ENCODE measurements at places on chromosomes 3 and 15.

DNA sequence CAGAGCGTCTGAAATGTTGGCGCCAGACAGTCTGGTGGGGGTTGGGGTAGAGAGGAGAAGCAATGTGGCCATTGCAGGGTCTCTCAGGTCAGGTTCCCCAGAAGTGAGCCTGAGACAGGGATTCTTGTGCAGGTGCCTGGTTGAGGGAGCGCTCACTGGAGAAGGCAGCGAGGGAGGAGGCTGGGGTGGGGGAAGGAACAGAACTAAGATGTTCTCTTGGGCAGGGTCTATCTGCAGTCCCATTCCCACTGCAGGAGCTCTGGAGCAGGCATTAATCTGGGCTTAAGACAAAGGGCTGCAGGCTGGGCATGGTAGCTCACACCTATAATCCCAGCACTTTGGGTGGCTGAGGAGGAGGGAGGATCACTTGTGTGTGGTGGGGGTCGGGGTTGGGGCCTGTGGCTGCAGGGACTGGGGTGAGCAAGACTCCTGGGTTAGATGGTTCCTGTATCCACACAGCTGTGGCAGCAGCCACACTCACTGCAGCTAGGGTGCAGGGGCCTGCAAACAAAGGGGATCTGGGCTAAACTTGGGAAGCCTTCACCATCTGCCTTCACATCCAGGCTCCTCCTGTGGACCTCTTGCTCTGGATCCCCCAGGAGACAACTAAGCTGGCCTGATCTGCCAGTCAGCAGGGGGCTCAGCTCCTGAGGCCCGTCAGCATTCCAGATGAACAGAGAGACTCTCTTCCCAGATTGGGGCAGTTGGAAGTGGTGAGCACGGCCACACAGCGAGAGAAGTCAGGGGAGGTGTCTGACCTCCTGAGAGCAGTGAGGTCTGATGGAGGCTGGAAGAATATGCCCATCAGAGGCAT lies 172.5 kb downstream of the ABHD5 start:
- no peak for DNase-seq

- DNase-seq = no peak
Observed at GRCh38 chr15:69476704-69477473, 24.3 kb downstream of the RPLP1 start.

DNA sequence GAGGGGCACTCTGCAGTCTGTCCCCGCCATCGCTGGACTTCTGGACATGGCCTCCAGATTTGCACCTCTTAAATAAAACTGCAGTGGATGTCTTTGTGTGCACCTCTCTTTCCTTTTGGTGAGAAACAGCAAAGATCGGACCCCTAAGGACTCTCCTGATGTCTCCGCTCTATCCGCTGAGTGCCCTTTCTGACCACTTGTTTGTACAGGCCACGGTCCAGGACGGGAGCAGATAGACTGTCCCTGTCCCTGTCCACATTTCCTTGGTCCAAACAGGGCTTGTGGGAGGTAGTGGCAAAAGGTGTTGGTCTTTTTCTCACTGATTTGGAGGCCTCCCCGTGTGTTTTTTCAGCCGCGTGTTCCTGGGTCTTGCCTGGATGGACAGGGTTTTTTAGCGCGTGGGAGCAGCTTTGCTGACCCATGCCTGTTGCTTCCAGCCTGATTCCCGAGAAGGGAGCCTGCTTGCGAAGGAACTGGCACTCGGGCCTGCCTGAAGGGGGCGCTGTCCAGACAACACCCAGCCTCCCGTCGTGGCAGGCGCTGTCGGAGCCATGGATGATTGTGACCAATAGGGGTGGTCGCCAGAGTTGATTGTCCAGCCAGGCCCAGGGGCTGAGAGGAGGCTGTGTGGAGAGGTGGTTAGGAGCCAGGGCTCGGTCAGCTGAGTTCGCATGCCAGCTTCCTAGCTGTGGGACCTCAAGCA lies 13.2 kb upstream of the STAB1 start:
- no peak for DNase-seq

- no peak for DNase-seq
Observed at GRCh38 chr3:94173673-94174434, 111.0 kb downstream of the NSUN3 start.

DNA sequence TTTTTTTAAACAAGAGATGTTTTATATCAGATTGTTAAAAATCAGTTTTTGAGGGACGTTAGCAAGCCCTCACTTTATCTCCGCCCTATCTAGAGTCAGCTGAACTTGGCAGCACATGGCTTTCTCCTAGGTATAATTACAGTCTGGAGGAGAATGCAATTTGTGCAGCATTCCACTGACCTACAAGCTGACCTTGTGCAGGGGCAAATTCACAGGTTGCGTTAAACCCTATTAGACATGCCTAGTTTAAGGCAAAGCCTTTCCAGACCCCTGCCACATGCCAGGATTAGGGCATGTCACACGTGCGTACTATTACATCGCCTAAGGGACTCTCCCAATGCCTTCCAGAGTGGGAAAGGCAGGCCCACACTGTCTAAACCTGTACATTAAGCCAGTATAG lies 224.0 kb downstream of the GREM1 start:
- DNase-seq = no peak

DNA sequence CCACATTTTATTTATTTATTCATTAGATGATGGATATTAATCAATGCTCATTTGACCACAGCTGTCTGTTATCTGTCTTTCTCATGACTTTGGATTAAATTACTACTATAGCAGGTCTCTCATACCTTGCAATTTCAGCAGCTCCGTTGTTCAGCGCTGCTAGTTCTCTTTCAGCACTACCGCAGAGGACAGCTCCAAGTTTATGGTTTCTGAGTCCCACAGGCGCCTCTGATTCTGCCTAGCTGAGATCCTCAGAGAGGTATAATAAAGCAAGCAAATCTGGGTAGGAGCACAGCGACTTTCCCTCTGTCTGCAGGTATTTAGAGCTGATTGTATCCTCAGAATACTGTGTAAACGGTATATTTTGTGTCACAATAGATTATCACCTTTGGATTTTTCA lies 204.9 kb downstream of the CNTN4 start:
- no peak for DNase-seq

DNA sequence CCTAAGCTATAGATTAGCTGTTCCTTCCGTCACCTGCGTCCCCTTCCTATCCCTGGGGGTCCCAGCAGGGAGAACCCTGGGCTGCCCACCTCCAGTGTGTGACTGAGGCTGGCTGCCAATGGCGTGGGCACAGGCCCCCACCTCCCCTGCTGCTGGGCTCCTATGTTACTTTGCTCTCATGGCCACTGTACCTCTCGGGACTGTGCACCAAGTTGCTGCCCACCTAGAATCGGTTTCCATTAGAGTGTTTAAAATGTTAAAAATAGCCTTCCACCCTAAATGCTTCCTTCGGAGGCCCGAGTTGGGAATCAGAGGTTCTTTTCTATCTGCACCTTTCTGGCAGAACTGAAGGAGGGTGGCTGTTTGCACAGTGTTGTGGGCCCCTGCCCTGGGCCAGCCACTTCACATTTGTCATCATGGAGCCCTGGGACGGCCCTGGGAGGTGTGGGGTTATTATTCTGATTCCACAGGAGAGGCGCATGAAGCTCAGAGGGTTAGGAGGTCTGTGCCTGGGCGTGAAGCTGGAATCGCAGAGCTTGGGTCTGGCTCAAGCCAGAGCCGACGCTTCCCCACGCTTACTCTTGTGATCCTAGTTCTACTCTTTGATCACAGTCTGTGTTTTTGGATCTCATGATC lies 29.1 kb downstream of the IRAK2 start:
- DNase-seq = no peak

GRCh38 chr3:12234192-12234591 lies 54.7 kb upstream of the PPARG start:
- DNase-seq = no peak

DNA sequence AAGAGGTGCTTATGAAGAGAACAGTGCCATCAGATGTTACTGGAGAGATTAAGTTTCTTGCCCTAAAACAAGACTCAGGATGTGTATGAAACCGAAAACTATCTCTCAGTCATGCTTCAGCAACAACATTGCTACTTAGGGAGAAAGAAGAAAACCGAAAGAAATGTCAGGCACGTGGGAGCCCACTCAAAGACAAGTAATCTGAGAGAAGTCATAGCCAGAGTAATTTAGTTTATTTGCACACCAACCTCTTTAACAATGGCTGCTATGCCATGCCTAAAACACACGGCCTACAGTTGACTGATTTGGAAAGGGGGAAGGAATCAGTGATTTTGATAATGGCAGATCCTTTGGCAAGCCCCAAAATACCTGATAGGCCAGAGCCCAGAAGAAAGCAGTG lies 162.9 kb downstream of the TIGIT start:
- no peak for DNase-seq

- DNase-seq = no peak
Observed at GRCh38 chr15:101494251-101494796, 4.8 kb upstream of the PCSK6 start.

DNA sequence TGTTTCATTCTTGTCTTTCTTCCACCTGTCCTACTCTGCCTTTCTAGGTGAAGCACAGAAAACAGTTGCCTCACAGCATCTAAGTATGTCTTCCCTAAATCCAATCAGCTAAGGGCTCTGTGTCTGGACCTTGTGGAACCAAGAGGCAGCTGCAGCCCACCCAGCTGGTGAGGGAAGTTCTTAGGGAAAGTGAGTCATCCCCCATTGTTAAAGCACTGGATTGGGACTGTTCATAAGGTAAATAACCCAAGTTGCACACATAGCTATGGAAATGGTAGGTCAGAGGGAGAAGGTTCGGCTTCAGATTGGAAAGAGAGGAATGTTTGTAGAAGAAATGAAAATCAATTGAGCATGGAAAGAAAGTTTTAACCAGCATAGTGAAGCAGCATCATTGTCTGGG lies 18.0 kb upstream of the ARNT2 start:
- DNase-seq = no peak

DNA sequence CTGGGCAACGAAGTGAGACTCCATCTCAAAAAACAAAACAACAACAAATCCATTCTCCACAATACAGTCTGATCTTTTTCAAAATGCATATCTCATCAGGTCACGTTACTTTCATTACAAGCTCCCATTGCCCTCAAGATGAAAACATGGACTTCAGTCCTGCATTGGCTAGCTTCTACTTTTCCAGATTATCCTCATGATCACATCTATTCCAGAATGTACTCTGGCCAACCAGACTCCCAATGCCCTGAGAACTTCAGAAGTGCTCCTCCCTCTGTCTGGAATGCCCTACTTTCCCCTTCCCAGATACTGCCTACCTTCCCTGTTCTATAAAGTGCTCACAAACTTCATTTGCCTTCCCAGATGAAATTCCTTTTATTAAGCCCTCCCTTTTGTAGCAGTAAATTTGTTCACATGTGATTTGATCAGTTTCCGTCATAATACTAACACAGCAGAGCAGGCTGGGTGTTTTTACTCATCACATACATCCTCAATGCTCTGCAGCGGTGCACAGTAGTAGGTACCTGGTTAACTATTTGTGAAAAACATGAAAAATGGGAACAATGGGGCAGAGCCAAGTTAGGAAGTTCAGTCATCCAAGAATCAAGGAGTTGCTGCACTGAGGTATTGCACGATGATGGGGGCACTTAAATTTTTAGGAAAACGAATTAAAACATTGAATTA lies 5.3 kb downstream of the RPL22L1 start:
- DNase-seq = no peak

- no peak for DNase-seq
Observed at GRCh38 chr3:43892526-43892925, 201.8 kb downstream of the ABHD5 start.

GRCh38 chr3:162525771-162526170 lies 1029.2 kb downstream of the OTOL1 start:
- DNase-seq = no peak

- no peak for DNase-seq
Observed at GRCh38 chr3:153600896-153601295, 438.9 kb downstream of the RAP2B start.

GRCh38 chr3:4029135-4029534 lies 229.9 kb downstream of the LRRN1 start:
- DNase-seq = no peak

GRCh38 chr3:156764751-156765150 lies 61.4 kb upstream of the LEKR1 start:
- no peak for DNase-seq

GRCh38 chr3:61831973-61832372 lies 270.6 kb downstream of the PTPRG start:
- no peak for DNase-seq

GRCh38 chr3:124559846-124560574 lies 170.2 kb upstream of the UMPS start:
- peak; percentile 35 for DNase-seq

DNA sequence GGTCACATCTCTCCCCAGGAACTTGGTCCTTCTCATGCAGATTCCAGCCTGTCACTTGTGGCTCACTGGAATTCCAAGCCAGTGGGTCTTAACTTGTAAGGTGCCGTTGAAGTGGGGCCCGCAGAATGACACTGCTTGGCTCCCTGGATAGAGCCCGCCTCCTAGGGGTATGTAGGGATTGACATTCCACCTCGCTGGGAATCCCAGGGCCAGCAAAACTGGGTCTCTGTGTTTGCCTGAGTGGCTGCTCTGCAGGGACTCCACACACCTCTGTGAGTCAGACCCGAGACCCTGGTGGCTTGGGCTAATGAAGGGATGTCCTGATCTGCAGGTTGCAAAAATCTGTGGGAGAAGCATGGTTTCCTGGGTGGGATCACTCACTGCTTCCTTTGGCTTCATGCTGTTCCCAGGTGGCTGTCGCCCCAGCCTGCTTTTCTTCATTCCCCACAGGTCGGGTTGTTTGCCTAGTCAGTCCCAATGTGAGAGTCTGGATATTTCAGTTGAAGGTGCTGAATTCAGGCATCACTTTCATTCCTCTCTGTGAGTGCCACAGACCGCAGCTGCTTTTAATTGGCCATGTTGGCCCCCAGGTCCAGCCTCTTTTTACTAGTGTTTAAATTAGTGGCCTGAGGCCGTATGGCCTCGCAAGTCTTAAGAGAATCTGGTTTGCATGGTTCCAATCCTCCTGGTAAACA lies 156.0 kb upstream of the TRIM42 start:
- DNase-seq = no peak

DNA sequence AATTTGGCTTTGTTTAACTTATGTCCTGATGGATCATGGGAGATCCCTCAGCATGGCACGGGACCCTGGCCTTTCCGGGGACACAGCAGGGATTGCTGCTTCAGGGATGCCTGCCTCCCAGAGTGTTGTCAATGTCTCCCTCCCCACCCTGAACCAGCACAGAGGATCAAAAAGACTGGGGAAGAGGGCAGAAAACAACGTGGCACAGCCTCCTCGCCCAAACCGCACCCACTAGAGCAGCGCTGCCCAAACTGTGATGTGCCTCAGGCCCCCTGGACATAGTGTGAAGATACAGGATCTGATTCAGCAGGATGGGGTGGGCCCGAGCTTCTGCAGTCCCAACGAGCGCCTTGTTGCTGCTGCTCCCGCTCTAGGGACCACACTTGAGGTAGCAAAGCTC lies 34.5 kb downstream of the SLC6A20 start:
- no peak for DNase-seq

DNA sequence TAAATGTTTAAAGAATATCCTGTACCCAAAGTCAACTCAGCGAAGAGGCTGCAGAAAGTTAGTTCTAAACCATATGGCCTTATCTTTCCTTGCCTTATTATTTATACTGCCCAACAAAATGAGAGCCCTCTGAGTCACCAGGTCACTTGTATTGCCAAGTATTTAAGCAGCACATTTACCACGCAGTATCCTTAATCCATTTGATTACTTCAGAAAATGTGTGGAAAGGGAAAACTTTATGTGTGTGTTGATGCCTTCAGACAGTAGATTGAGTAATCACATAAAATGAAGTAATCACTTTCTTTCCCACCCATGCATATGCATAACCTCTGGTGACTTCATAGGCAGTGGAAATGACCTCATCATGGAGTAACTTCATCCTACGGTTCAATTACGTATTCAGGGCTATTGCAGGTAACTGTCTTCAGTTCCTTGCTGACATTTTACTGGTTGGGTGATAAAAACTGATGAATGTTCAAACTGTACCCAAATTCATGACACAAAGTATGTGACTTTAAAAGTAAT lies 7.5 kb upstream of the CADPS start:
- DNase-seq = no peak

GRCh38 chr3:194960446-194961032 lies 274.9 kb downstream of the FAM43A start:
- DNase-seq = no peak
